ENCODE measurements at places on chromosomes 5 and 9. TPM values are rescaled to one million over a fixed set of nuclear protein-coding genes. Genes with fewer than 3 reads are reported as not detected.

The PCDHB14 gene
- total RNA-seq, result 4.6 TPM

The RHOBTB3 gene
- total RNA-seq, result 134 TPM

The SLC4A9 gene
- total RNA-seq, result not detected

The NR4A3 gene
- total RNA-seq, result 1.1 TPM

The GLIPR2 gene
- 36.5 TPM for total RNA-seq

The TMC1 gene
- total RNA-seq, result 3.0 TPM

The CTXN3 gene
- not detected for total RNA-seq

The MAST4 gene
- total RNA-seq, result 36.8 TPM

The PCDHGB7 gene
- 7.0 TPM for total RNA-seq

The STPG3 gene
- 4.2 TPM for total RNA-seq

- no peak for DNase-seq
Observed at GRCh38 chr9:92492781-92493401, 10.6 kb upstream of the ASPN start.

DNA sequence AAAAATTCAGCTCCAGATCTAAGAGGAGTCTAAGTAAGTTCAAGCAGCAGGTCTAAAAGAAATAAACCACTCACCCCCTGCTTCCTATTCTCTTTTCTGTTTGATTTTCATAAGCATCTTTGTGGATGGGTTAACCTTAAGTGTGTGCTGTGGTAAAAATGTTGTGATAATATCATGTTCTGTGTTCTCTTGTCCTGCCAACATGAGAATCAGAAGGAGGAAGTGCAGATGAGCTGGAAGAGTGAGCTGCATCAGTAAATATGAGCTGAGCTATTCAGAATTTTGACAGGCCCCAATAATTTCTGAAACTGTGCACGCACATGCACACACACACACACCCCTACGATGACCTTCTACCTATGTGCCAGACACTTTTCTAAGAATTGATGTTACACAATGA lies 186.5 kb upstream of the ANKRD55 start:
- no peak for DNase-seq

DNA sequence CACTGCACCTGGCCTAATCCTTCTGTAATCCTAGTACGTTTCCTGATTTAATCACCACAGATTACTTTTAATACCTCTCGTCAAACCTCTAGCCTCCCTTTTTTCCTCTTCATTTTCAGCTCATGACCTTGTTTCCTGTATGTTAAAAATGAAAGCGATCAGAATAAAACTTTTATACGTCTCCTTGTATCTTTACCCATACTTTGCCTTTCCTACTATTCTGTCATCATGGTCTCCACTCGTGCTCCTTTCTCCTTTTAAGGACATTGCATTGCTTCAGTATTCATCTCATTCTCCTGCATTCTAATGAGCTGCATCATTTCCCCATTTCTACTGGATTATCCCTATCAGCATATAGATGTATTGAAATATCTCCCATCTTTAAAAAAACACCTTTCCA lies 8.5 kb downstream of the CDC42SE2 start:
- no peak for DNase-seq

- DNase-seq, result no peak
Observed at GRCh38 chr5:92916036-92916435, 665.0 kb downstream of the NR2F1-AS1 start.

- no peak for DNase-seq
Observed at GRCh38 chr5:72487177-72487576, 20.0 kb downstream of the ZNF366 start.

DNA sequence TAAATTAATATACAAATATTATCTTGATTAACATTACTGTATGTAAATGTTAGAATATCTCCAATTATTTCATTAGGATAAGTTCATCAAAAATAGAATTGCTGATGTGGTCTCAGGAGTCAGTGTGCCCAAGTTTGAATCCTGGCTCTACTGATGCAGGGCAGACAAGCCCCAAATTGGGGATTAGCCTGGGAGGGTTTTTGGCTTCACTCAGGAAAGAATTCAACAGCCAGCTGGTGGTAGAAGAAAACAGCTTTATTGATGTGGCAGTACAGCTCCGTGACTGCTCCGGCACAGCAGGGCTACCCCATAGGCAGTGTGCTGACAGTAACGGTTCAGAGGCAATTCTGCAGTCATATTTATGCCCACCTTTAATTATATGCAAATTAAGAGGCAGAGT lies 32.5 kb downstream of the COL27A1 start:
- no peak for DNase-seq

GRCh38 chr9:14400658-14400995 lies 86.7 kb upstream of the NFIB start:
- DNase-seq, result no peak

- DNase-seq, result peak; percentile 6
Observed at GRCh38 chr5:52725065-52725746, 62.5 kb upstream of the ITGA1 start.

DNA sequence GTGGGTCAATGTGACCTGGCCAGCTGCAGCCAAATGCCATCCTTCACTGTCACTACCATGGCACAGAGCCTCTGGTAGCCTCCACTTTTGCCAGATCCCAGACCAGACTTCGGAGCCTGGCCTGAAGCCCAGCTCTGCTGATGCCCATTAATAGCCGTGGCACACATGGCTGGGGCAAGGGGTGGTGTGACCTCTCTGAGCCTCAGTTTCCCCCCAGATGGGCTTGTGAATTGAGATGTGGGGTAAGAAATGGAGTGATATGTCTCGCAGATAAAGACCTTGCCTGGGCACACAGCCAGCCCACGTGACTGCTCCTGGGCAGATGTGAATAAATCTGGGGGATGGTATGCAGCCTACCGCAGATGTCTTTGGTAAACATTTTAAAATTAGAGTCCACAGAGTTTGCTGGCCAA lies 13.9 kb downstream of the SUSD3 start:
- DNase-seq, result peak; percentile 20

DNA sequence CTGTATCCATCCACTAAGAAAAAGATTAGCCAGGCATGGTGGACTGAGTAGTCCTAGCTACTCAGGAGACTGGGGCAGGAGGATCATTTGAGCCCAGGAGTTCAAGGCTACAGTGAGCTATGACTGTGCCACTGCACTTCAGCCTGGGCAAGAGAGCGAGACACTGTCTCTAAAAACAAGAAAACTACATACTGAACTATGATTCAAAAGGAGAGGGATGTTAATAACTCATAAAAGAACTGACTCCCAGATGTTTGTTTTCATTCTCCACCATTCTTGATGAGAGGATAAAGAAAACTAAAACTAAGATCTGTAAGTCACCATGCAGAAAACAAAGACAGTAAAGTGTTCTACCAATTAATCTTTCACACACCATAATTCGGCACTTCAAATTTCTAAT lies 53.5 kb downstream of the AUH start:
- no peak for DNase-seq

- DNase-seq, result no peak
Observed at GRCh38 chr5:130278136-130278535, 373.9 kb downstream of the CHSY3 start.

GRCh38 chr9:128558431-128559310 lies 6.3 kb downstream of the SPTAN1 start:
- peak; percentile 72 for DNase-seq

DNA sequence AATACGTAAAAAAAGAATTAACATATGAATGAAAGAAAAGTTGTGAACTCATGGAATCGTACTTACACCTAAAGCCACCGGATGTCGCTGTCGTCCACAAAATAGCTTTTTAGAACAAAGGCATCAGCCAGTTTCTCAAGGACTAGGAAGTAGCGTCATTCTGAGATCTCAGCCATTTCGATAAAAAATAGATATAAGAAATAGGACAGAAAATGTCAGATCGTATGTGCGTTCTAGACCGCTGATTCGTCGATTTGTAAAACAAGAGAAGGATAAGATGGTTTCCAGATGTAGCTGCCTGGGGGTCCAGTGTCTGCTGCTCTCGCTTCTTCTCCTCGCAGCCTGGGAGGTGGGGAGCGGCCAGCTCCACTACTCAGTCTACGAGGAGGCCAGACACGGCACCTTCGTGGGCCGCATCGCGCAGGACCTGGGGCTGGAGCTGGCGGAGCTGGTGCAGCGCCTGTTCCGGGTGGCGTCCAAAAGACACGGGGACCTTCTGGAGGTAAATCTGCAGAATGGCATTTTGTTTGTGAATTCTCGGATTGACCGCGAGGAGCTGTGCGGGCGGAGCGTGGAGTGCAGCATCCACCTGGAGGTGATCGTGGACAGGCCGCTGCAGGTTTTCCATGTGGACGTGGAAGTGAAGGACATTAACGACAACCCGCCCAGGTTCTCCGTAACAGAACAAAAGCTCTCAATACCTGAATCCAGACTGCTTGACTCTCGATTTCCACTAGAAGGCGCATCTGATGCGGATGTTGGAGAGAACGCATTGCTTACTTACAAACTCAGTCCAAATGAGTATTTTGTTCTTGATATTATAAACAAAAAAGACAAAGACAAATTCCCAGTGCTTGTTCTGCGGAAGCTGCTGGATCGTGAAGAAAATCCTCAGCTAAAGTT lies at the start of gene PCDHA10:
PCDHA10 (plus strand) TSS at position 126 of the 903 bp plus-strand sequence; CDS start at position 278, 152 bp downstream.
- no peak for DNase-seq
